ENCODE measurements at places on chromosomes 11 and 22. TPM values are rescaled to one million over a fixed set of nuclear protein-coding genes. Genes with fewer than 3 reads are reported as not detected.
A peak's percentile ranks its signal among the peaks of the same experiment; 100 is the strongest.

- DNase-seq = peak; percentile 97
These were observed 24.1 kb upstream of the APOA1 start for GRCh38 chr11:116861539-116861938.

DNA sequence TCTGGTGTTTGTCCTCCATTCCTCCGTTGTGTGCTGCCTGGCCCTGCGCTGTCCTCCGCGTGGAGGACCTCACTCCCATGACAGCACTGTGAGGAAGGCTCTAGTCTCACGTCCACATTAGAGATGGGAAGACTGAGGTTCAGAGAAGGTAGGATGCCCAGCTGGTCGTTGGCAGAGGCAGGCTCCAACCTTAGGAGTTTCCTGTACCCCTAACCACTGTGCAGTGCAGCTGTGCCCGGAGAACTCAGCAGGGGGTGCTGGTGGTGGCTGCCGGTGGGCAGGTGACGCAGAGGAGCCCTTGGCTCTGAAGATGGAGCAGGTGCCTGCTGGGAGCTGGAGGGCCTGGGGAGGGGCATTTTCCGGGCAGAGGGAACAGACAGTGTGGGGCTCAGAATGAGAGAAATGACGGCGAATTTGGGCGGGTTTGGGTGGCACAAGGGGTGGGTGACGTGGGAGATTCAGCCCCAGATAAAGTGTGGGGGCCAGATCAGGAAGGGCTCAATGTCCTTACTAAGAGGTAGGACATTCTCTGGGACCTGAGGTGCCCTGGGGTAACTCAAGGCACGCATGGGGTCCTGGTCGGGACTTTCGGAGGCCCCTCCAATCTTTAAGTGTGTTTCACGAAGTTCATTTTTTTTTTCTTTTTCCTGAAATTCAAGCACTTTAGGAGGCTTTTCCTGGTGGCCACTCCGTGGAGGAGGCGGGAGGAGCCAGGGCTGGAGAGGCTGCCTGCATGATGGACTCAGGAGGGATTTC is 535.0 kb downstream of the TBC1D22A start:
- DNase-seq = no peak

GRCh38 chr11:68365943-68366435 is 53.6 kb downstream of the LRP5 start:
- no peak for DNase-seq

F2 gene
- total RNA-seq = not detected

ARHGAP20 gene
- 1.1 TPM for total RNA-seq

SLCO2B1 gene
- total RNA-seq = 0.74 TPM

FAM180B gene
- total RNA-seq = not detected

HTR3A gene
- not detected for total RNA-seq

All from M059J (cell line).